ENCODE measurements at places on chromosomes 16 and 17.

- DNase-seq, result no peak
These were observed 211.4 kb downstream of the GRIN2A start for GRCh38 chr16:9970796-9971195.

DNA sequence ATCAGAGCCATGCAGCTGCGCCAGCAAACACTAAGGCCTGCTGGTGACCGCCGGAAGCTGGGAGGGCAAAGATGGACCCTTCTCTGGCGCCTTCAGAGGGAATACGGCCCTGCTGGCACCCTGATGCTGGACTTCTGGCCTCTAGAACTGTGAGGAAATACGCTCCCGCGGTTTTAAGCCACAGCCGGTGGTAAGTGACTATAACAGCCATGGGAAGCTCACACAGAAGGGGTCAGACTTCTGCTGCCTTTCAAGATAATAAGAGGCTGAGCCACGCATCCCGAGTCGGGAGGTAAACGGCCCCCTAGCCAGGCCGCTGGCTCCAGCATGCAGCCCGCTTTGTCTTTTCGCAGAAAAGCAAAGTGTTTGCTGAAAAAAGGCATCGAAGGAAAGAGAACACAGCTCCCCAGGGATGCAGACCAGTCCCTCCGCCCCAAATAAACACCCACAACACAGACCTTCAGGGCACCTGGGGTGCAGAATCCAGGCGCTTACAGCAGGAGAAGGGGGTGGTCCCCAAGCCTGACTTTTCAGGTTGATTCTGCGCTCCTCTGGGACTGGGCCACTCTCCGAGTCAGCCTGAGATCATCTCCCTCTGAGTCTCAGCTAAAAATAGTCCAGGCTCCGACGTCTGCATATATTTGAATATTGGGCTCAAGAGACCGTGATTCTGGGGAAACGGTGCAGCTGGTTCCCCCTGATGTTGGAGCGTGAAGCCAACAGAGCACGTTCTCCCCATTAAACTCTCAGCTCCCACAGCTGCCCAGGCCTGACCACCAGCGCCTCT, 89.7 kb downstream of the MGAT5B start:
- peak; percentile 23 for DNase-seq

DNA sequence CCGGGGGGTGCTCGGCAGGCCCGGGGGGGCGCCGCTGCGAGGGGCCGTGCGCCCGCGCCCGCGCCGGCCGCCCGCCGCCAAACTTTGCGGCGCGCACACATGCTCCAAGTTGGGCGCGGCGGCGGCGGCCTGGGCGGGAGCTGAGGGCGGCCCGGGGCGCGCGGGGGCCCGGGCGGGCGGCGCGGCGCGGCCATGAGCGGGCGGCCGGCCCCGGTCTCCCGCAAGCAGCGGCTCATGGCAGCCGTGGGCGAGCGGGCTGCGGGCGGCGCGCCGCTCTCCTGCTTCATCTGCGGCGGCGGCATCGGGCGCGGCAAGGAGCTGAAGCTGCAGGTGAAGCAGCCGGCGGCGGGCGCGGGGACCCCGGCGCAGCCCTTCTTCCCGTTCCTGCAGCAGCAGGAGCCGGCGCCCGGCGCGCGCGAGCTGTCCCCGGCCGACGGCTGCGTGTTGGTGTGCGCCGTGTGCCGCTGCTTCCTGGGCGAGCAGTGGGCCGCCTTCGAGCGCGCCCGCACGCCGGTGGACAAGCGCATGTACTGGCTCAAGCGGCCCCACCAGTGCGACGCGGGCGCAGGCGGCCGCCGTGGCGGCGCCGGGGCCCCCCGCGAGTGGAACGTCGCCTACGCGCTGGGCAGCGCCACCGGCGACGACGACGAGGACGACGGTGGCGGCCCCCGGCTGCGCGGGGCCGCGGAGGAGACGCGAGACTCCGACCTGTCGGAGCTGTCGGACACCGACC, 57.2 kb upstream of the CIBAR2 start:
- DNase-seq, result peak; percentile 29

DNA sequence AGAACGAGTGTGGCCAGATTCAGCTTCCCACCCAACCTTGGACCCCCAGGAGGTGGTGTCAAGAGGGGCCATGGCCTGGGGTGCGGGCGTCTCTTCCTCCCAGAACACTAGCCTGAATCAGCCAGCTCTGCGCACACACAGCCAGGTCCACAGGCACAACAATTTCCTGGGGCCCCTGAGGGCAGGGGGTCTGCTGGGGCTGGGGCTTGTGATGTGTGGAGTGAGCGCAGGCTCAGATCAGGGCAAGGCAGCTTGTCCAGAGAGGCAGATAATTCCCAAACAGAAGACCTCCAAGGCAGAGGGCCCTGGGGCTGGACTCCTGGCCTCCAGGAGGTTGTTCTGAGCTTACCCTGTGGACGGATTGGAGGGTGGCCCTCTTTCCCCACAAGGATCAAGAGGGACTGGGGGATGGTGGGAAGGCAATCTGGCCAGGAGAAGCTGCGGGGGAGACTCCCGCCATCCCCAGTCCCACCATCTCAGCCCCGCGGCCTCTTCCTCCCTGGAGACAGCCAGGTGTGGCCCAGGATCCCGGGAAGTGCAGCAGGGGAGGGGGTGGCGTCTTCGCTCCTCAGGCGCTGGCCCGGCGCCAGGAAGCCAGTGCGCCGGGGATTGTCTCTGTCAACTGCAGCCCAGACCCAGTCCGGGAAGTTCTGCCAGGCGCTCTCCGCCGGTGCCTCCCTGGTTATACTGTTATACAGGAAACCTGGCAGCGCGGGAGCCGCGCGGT, 52.0 kb upstream of the AMZ2 start:
- DNase-seq, result no peak

GRCh38 chr16:22614271-22614947, 103.7 kb downstream of the NPIPB5 start:
- DNase-seq, result no peak

DNA sequence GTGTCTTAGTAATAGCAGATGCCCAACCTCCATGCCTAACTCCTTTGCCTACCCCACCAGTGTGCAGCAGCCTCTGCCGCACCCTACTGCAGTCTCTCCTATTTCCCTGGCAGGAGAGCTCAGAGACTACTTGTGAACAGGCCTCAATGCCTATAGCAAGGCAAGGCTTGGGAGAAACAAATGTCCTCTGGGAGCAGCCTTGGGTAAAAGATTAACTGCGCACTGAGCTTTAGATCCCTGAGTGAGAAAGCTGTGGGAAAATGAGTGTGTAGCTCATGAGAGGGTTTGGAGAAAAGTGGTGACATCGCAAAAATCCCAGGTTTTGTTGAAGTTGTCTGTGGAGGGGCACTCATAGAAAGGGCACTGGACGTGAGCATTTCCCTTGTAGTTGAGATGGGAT, 335.8 kb downstream of the WWOX start:
- DNase-seq, result no peak

DNA sequence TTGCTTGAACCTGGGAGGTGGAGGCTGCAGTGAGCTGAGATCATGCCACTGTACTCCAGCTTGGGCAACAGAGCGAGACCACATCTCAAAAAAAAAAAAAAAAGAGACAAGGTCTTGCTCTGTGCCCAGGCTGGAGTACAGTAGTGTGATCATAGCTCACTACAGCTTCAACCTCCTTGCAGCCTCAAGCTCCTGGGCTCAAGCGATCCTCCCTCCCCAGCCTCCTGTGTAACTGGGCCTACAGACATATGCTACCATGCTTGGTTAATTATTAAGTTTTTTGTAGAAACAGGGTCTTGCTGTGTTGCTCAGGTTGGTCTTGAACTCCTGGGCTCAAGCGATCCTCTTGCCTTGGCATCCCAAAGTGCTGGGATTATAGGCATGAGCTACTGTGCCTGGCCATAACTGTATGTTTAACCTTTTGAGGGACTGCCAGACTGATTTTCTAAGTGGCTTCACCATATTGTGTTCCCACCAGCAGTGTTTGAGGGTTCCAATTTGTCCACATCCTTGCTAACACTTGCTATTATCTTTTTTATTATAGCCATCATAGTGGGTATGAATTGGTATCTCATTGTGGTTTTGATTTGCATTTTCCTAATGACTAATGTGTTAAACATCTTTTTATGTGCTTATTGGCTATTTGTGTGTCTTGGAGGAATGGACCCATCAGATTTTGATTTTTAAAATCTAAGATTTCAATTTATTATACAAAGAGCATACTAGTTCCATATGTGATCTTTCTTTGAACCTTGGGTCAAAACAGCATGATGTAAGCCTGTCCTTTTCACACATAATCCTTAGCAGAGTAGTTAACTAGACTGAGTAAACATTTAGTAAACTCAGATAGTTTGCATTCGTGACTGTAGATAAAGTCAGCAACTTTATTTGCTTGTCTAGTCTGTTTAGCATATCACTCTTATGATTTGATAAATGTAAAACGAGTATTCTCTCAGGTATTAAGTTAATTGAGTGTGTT, 38.1 kb upstream of the KPNB1 start:
- DNase-seq, result peak; percentile 29

- DNase-seq, result no peak
These were observed 74.3 kb downstream of the TIMM22 start for GRCh38 chr17:1071103-1071825.

DNA sequence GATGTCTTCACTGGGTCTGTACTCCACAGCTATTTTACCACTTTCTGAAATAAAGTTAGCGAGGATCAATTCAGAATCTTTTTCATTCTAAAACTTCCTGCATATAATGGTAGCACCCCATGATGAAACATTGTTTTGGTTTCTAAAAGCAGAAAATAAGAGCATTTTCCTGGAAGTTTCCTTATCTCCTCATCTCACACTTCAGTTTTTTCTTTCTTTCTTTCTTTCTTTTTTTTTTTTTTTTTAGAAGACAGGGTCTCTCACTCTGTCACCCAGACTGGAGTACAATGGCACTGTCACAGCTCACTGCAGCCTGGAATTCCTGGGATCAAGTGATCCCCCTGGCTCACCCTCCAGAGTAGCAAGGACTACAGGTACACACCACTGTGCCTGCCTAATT, 10.3 kb downstream of the RDM1 start:
- no peak for DNase-seq

- peak; percentile 91 for DNase-seq
These were observed 13.1 kb downstream of the BCAR1 start for GRCh38 chr16:75238132-75238852.

GRCh38 chr17:39663340-39663687, 1.8 kb upstream of the TCAP start:
- DNase-seq, result no peak

- DNase-seq, result peak; percentile 45
These were observed 28.5 kb upstream of the KDM8 start for GRCh38 chr16:27174798-27175197.

GRCh38 chr17:56752263-56752836, 81.4 kb downstream of the C17orf67 start:
- peak; percentile 35 for DNase-seq

- no peak for DNase-seq
These were observed 1.3 kb downstream of the SRL start for GRCh38 chr16:4240624-4241023.

DNA sequence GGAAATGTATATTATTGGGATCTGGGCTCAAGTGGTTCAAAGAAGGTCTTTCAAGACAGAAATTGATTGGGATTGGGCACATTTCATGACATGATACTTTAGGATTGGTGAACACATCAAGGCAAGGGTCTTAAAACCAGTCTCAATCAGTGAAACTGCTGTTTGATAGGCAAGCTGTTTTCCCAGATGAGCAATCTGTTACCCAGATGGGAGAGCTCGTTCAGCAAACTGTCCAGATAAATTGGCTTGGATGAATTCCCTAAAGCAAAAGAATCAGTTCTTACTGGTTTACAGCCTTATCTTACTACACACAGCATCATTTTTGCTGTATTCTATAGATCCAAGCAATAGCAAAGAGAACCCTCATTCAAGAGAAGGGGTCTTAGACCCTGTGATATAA, 31.0 kb upstream of the CNEP1R1 start:
- DNase-seq, result no peak

GRCh38 chr17:40588552-40588951, 23.3 kb upstream of the CCR7 start:
- no peak for DNase-seq
